ENCODE measurements at places on chromosomes 1 and 21.

DNA sequence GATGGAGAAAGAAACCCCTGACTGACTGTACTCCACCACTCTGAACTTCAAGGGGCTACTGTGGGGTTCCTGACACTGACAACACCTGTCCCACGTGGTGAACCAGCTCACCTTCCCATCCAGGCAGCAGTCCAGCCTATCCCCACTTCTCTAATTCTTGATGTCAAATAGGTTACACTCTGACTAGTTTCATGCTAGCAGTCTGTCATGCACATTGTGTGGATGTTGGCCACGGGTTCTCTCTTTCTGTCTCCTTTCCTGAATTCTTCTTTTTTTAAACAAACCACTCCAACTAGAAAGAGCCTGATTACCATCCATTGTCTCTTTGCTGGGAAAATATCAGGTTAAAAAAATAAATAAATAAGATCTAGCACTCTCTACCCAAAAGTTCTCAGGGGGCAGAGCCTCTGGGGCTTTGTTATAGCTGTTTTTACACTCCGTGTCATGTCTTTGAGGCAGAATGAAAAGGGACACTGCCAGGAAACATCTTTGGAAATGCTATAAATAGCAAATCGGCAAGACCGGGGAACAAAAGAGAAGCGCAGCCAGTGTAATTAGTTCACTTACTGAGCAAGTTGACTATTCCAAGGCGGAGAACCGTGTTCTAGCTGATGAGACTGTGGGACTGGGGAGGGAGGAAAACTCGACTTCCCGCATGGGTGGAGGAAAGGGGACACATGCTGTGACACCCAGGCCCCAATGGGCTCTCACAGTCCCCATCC, 356.1 kb downstream of the OMA1 start:
- DNase-seq: no peak

- DNase-seq: no peak
Observed at GRCh38 chr1:83910461-83910860, 88.5 kb downstream of the TTLL7 start.

GRCh38 chr1:70314706-70315304, 39.7 kb downstream of the ANKRD13C start:
- DNase-seq: no peak

DNA sequence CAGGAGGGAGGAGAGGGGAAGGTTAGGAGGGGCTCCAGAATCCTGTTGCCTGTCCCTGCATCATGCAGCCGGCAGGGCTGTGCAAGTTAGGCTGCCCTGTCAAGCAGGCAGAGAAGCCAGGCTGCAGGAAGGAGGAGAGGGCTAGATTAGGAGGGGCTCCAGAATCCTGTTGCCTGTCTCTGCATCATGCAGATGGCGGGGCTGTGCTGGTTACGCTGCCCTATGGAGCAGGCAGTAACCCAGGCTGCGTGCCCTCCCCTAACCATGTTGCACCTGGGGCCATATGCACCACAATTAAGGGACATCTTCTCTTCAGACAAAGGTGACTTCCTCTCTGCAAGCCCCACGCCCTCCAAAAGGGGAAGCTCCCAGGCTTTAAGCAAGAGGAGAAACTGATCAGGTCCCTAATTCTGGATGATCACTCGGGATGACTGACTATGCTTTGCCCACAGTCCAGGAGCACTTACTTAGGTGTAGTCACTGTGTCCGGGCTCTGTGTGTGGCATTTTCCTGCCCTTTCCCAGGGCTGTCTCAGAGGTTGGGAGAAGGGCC, 457.4 kb downstream of the SETD4 start:
- DNase-seq: no peak

- DNase-seq: no peak
Observed at GRCh38 chr1:3477241-3477995, 23.0 kb downstream of the ARHGEF16 start.

DNA sequence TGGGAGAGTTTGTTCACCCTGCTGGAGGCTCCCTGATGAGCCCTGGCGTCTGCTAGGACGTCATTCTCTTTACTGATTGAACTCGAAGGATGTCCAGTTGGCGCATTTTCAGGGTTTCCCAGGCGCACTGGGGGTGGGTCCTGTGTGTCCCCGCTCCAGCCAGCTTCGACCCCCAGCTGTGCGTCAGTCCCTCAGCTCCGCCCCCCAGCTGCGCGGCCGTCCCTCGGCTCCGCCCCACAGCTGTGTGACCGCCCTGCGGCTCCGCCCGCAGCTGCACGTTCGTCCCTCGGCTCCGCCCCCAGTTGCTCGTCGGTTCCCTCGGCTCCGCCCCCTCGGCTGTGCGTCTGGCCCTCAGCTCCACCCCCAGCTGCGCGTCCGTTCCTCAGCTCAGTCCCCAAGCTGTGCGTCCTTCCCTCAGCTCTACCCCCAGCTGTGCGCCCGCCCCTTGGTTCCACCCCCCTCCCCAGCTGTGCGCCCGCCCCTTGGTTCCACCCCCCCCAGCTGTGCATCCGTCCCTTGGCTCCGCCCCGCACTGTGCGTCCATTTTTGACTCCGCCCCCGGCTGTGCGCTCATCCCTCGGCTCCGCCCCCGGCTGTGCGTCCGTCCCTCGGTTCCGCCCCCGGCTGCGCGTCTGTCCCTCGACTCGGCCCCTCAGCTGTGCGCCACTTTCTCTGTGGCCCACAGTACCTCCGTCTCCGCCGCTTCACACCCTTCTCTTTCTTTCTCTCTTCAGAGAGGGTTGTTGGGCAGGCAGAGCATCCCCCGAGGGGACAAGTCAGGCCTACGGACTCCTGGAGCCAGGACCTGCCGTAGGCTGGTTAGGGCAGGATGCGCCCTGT, 61.3 kb downstream of the FAAP20 start:
- peak; percentile 98 for DNase-seq

All from CD4-positive, alpha-beta T cell treated with Interleukin-17A for 4 hours (primary cell).